HCT116 (cell line): ENCODE measurements at places on chromosomes 6 and 20. TPM values are rescaled to one million over a fixed set of nuclear protein-coding genes. Genes with fewer than 3 reads are reported as not detected.

- DNase-seq = no peak
Observed at GRCh38 chr6:18509871-18510643, 122.9 kb downstream of the RNF144B start.

- DNase-seq = no peak
Observed at GRCh38 chr6:41466437-41466990, 79.7 kb upstream of the FOXP4 start.

GRCh38 chr6:28311139-28311823 lies 24.7 kb downstream of the ZSCAN31 start:
- no peak for DNase-seq

- no peak for DNase-seq
Observed at GRCh38 chr20:7996898-7997297, 22.7 kb downstream of the TMX4 start.

- DNase-seq = no peak
Observed at GRCh38 chr6:56327946-56328727, 80.8 kb upstream of the COL21A1 start.

- no peak for DNase-seq
Observed at GRCh38 chr6:135314543-135314942, 133.4 kb downstream of the MYB start.

GRCh38 chr20:48295445-48295903 lies 510.2 kb upstream of the SULF2 start:
- DNase-seq = peak; percentile 79

GRCh38 chr6:108958900-108959770 lies 110.9 kb downstream of the ARMC2 start:
- DNase-seq = no peak

DNA sequence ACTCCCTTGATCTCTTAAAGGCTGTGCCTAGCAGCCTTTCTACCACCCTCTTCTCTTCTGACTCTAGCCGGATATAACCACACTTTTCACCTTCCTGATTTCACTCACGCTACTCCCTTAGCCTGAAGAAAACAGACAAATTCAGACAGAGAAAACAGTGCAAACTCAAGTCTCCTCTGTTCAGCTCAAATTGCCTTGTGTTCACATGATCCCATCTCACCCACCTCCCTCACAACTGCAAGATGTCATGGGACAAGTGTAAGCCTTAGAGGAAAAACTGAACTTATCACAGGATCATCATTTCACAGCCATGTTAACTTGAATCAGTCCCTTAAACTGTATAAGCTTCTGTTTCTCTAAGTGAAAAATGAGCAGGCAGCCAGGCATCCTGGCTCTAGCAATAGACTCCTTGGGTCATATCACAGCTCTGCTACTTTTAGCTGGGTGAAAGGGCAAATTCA lies 66.5 kb upstream of the TENT5A start:
- no peak for DNase-seq

DNA sequence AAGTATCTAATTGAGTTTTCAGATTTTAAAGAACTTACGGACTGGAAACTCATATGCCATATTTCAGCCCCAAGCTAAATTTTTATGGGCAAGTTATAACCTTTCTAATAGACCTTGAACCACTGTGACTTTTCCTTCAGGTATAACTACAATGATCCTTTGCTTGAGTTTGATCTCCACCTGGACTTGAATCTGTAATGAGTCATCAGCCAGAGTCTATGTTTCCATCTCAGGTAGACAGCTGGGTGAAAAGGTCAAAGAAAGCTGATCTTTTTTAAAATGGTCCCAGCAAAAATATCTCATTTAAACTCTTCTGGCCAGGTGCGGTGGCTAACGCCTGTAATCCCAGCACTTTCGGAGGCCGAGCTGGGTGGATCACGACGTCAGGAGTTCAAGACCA lies 88.4 kb upstream of the SGK1 start:
- DNase-seq = no peak

- no peak for DNase-seq
Observed at GRCh38 chr6:138219901-138220300, 1.6 kb upstream of the PBOV1 start.

DNA sequence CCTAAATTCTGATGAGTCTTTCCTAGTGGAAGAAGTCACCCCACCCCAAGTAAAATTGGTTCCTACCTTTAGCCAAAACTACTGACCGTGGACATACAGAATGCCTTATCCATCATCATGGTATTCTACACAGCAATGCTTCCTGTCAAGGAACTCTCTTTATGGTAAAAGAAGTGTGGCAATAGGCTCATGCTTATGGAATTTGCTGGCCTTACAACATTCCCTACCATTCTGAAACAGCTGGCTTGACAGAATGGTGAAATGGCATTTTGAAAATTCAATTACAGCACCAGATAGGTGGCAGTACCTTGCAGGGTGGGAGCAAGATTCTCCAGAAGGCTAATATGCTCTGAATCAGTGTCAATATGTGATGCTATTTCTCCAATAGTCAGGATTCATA lies 41.8 kb upstream of the BACH2 start:
- no peak for DNase-seq

DNA sequence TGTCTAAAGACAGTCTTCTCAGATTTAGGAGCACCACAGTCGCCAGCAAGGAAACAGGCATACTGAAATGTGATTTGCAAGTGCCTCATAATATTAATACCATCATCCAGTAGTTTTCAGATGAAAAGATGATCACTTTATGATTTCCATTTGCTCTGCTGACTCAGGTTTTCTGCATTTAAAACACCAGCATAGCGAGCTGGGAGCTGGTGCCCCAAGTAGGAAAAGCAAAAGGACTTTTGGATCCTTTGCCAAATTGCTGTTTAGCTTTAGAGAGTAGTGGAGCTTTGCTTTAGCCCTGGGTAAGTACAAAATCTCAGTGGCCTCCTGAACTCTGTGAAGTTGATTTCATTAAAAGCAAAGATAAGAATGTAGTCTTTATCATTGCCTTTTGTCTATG lies 78.5 kb downstream of the JAG1 start:
- DNase-seq = no peak

GRCh38 chr6:156017838-156018237 lies 562.2 kb upstream of the NOX3 start:
- no peak for DNase-seq

DNA sequence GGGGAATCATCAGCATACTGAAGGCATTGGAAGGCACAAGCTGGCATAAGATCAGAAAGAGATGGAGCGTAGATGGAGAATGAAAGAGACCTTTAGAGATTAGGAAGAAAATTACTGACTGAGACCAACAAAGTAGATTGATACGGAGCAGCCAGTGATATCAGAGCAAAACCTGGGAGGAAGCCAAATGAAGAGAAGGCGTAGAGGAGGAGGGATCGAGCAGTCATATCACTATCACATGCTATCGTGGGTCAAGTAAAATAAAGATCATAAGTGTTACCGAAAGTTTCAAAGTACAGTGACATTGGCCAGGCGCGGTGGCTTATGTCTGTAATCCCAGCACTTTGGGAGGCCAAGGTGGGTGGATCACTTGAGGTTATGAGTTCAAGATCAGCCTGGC lies 53.6 kb upstream of the FANCE start:
- DNase-seq = no peak

DNA sequence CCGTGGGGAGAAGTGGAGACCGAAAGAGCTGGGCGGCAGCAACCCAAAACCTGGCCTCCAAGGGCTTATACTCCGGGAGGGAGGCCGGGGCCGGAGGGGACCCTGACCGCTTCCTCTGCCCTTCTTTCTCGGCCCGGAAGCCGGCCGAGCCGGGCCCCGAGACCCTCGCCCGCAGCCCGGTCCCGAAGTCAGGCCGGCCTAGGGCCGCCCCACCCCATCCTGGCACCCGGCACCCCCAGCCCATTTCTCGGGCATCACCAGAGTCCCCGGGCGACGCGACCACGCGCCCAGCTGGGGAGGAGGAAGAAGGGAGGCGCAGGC lies 572 bp upstream of the ZDHHC14 start:
- no peak for DNase-seq

DNA sequence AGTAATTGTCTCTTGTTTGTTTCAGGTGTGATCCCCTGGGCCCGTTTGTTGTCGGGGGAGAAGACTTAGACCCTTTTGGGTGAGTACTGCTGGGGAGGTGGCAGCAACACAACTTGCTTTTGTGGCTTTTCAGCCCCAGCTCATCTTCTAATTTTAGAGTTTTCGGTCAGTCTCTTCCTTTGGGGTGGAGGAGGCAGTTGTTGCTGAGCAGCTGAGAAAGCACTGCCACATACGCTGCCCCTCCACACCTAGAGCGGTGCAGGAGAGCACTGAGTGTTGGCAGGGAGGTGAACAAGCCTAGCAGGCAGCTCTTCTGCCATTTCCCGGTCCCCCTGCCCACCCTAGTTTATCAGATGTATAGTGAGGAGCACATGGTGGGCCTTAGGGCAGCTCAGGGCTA lies 21.7 kb downstream of the TMEM74B start:
- no peak for DNase-seq

DNA sequence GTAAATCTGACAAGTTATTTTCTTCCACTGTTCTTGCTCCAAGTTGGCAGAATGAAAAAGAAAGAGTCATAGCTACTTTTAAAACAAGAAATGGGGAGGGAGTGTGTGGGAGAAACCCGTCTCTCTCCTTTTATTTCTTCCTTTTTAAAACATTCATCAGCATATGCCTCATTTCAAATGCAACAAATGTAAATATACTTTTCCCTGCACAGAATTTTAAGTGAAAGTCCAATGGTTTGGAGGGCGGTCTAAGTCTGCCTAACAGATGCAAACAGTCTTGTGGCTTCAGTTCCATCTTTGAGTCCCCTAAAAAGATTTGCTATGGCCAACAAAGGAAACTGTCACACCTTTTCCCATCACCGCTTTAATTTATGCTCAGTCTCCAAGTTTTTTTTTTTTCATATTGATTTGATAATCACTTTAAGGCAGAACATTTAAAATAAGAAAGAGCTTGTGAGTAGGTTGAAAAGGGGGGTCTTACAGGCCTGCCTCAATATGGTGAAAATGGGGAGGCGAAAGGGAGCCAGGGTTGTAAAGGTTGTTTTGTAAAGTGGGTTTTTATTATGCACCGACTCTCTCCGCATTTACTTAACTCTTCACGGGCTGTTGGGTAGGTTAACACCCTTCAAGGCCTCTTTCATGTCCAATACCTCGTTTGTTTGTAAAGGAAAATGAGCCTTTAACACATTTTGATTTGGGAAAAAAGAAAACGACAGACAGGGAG lies 4.6 kb downstream of the TFAP2D start:
- no peak for DNase-seq

- DNase-seq = no peak
Observed at GRCh38 chr6:170148709-170149470, 142.0 kb downstream of the DLL1 start.

- DNase-seq = no peak
Observed at GRCh38 chr20:61451953-61452352, 199.9 kb downstream of the CDH4 start.

- DNase-seq = no peak
Observed at GRCh38 chr6:136102991-136103688, 147.0 kb downstream of the MTFR2 start.

DNA sequence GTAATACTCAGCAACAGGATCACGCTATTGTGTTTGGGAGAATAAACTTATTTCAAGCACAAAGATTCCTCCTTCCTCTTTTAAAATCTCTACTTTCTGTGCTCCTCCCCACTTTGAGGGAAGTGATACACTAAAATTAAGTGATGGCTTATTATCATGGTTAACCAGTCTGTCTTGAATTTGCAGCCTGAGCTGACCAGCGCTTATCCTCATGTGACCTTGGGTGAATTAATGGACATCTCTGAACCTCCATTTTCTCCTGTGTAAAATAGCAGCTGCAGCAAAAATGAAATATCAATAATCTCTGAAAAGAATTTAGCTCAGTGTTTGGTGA lies 222.6 kb downstream of the BCAS1 start:
- no peak for DNase-seq

GRCh38 chr6:169543704-169544103 lies 158.1 kb downstream of the WDR27 start:
- DNase-seq = no peak

DNA sequence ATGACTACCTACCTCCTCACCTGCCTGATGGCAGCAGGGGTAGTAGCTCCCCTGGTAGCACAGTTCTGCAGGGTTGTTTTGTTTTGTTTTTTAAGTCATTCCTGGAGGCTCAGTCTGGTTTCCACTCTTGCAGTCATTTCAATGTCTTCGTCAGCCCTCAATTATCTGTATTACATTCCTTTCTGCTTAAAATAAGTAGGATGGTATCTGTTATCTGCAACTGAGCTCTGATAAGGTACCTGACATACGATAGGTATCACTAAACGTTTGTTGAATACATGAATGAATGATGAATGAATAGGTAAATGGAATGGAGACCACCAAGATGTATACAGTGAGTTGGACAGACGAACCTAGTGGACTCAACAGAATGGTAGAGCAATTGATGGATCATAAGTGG lies 7.2 kb upstream of the CLPSL2 start:
- DNase-seq = no peak

- no peak for DNase-seq
Observed at GRCh38 chr20:58155148-58155925, 73.1 kb downstream of the ANKRD60 start.

SAMD5 gene
- 4.0 TPM for total RNA-seq

PI3 gene
- not detected for total RNA-seq

FBXO30 gene
- 9.1 TPM for total RNA-seq

LGSN gene
- total RNA-seq = 0.30 TPM

PDCD2 gene
- total RNA-seq = 127 TPM

HLA-DRA gene
- 4.7 TPM for total RNA-seq

MUCL3 gene
- total RNA-seq = 0.15 TPM

FAM209B gene
- total RNA-seq = not detected

MRAP2 gene
- 1.4 TPM for total RNA-seq

BPI gene
- total RNA-seq = not detected

MICA gene
- total RNA-seq = 24.1 TPM

PBX2 gene
- total RNA-seq = 79.0 TPM

GHRH gene
- total RNA-seq = not detected

PXMP4 gene
- total RNA-seq = 9.6 TPM
